WTC11 (cell line): ENCODE measurements at places on chromosomes 6 and 20. TPM values are rescaled to one million over a fixed set of nuclear protein-coding genes. Genes with fewer than 3 reads are reported as not detected.

DNA sequence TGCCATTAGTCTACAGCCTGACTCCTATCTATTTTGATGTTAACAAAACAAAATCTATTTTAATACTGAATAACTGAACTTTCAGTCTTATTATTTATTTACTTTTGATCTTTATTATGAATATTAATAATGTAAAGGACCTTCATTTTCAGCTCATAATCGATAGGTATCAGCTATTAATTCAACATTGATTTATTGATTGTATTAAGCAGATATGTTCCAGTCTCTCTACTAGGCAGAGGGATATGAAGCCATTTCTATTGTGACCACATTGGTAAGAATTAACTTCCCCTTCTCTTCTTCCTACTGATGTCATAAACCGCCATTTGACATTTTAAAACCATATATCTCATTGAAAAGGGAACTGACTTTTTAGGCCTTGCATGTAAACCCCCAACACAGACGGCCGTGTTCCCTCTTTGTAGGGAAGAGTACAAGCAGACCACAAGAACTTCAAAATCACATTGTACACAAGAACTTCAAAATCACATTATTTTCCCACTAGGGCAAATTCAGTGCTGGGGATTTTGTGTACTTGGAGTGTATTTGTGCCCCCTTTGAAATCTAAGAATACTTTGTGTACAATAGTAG, 69.5 kb upstream of the FABP7 start:
- no peak for DNase-seq

- no peak for DNase-seq
Measured at GRCh38 chr6:37463110-37463509, 30.1 kb downstream of the CMTR1 start.

- DNase-seq: no peak
Measured at GRCh38 chr6:81465859-81466258, 286.6 kb downstream of the TENT5A start.

The BCAS1 gene
- total RNA-seq: 0.11 to 0.25 TPM (median 0.18 TPM) in 3 replicates

DNA sequence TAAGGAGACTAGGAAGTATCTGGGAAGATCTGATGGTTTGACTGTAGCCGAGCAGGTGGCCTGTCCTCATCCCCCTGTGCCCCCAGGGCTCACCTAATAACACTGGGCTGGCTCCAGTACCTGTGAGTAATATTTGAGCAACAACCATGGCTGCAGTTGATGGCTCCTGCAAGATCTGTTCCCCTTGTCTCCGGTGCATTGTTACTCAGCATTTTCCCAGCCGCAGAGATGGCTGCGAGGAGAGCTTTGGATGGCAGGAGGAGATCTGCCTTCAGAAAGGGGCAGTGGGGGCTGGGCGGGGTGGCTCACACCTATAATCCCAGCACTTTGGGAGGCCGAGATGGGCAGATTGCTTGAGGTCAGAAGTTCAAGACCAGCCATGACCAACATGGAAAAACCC, 39.3 kb downstream of the PTK7 start:
- no peak for DNase-seq

DNA sequence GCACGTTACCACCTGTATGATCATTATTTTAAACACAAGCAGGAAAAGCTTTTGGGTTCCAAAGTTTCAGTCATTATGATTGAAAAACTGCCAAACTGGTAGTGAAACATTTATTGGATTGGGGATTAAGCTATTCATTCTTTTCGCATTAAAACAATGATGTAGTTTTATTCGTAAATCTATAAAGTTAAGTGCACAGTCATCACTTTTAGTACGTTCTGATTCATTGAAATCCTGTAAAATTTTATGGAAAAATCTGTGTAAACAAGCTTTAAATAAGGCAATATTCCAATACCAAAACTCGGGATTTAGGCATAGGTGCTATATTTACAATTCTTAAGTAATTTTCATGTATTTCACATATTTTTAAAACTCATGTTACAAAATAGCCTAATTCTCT, 379.9 kb downstream of the PLCB1 start:
- no peak for DNase-seq

DNA sequence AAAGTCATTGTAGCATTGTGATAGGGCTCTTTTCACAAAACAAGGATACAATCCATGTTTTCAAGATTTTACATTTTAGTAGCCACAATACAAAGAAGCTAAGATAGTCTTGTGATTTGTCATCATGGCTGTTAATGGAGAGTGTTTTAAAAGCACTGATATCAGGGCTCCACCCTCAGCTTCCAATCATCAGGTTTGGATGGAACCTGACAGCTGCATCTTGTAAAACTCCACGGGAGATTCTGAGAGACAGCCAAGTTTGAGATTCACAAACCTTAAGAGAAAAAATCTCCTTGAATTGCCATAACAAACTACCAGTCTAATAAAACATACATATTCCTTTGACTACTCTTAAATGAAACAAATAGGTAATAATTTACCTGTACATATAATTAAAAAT, 280.2 kb downstream of the ESR1 start:
- DNase-seq: no peak

- no peak for DNase-seq
Measured at GRCh38 chr6:30418448-30418847, 70.9 kb upstream of the HLA-E start.

DNA sequence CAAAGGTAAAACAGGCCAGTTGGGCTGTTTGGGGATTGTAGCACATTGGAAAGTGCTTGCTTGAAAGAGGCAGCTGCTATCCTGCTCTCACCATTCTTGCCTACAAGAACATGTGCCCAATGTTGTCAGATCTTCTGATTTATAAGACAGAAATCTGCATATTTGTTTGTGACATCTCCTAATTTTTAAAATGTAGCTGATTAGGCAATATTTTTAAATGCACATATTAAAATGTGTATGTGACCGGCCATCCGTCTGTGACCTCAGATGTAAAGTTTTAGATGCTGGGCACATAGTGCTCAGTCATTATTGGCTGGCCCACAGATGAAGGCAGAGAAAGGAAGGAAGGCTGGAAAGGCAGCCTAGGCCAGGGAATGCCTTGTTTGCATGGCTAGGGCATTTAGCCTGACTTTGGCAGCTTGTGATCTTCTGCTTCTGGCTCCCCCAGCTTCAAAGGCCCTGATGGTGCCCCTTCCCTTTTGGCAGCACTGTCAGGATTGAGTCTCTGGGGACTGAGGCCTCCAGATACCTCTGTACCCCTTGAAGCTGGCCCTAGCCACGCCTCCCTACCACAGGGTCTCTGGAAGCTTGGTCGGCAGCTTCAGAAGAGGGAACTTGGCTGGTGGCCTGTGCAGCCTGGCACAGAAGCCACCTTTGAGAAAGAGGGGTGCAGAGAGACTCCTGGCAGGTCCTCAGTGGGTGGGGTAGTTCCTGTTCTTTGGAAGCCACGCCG, 6.4 kb downstream of the SNPH start:
- DNase-seq: no peak

The SEMG1 gene
- total RNA-seq: 2.0 to 2.9 TPM (median 2.1 TPM) in 3 replicates

The DDAH2 gene
- total RNA-seq: 62.2 to 67.3 TPM (median 65.8 TPM) in 3 replicates
